ENCODE measurements at places on chromosomes 6 and 20. TPM values are rescaled to one million over a fixed set of nuclear protein-coding genes. Genes with fewer than 3 reads are reported as not detected.

The DDR1 gene
- 46.8 TPM for total RNA-seq

The MATN4 gene
- total RNA-seq = not detected

The NFATC2 gene
- 0.19 TPM for total RNA-seq

The FLOT1 gene
- 71.3 TPM for total RNA-seq

The TOX2 gene
- total RNA-seq = 1.4 TPM

The OGFR gene
- total RNA-seq = 40.3 TPM

The SLC52A3 gene
- not detected for total RNA-seq

The CNKSR3 gene
- 2.7 TPM for total RNA-seq

The DOK5 gene
- 35.9 TPM for total RNA-seq

The C6orf132 gene
- total RNA-seq = 1.2 TPM

The ENPP5 gene
- total RNA-seq = 5.6 TPM

The MRAP2 gene
- 3.7 TPM for total RNA-seq

The SNAP91 gene
- total RNA-seq = not detected

The HM13 gene
- 86.1 TPM for total RNA-seq

The CLIC1 gene
- 1,283 TPM for total RNA-seq

The SIRPB1 gene
- total RNA-seq = 2.5 TPM

The DAAM2 gene
- 36.9 TPM for total RNA-seq

The RAB44 gene
- under 0.01 TPM for total RNA-seq

The PSORS1C1 gene
- total RNA-seq = 0.19 TPM

The CST7 gene
- total RNA-seq = not detected

The RNF217 gene
- total RNA-seq = 21.1 TPM

The SLC12A5 gene
- not detected for total RNA-seq

The TRIM10 gene
- under 0.01 TPM for total RNA-seq

The KHDC1L gene
- total RNA-seq = not detected

The RPP21 gene
- 32.4 TPM for total RNA-seq

The IL17F gene
- not detected for total RNA-seq

The EFCAB8 gene
- under 0.01 TPM for total RNA-seq

The HSPA1L gene
- total RNA-seq = 1.3 TPM

The HCRTR2 gene
- total RNA-seq = not detected

Data from regular cardiac myocyte (primary cell).